A549 (cell line): ENCODE measurements at places on chromosomes 7 and 10. TPM values are rescaled to one million over a fixed set of nuclear protein-coding genes. Genes with fewer than 3 reads are reported as not detected.

DNA sequence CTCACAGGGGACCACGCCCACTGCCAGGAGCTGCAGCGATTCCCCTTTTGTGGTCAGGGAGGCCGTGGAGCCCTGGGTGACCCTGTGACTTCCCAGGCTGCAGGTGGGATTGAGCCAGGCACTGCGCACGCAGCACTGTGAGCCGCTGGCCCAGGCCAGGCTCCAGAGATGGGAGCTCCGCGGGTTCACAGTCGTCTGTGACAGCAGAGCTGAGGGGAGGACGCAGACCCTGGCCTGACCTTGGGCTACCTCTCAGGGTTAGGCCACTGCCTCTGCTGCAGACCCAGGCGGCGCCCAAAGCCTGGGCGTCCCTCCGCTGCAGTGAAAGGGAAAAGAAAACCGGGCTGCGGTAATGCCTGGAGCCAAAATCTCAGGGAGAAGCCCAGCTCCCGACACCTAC is 107.5 kb upstream of the GPR26 start:
- no peak for DNase-seq

- DNase-seq = no peak
These were observed 113.4 kb upstream of the AHR start for GRCh38 chr7:17184805-17185689.

DNA sequence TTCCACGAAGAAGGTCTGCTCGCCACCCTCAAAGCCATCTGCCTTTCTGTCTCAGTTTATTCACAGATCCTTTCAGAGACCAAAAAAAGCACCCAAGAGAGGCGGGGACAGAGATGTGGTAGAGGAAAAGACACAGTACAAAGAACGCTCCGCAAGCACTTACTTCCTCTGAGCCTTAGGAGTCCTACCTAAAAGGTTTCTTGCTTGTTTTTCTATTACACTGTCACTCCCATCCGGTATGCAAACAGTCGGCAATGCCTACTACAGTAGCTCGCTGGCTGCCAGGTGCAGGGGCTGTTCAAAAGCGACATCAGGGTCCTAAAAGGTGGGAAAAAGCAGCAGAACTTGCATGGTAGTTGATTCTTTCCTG is 816 bp downstream of the TECPR1 start:
- no peak for DNase-seq

The UNC5B gene
- 0.14 to 0.26 TPM (median 0.16 TPM) in 3 replicates for polyA plus RNA-seq

The ZNF32 gene
- 18.5 to 25.3 TPM (median 21.4 TPM) in 3 replicates for polyA plus RNA-seq

GRCh38 chr7:19508821-19509220 is 200.0 kb downstream of the POLR1F start:
- no peak for DNase-seq

The CUL1 gene
- 55.1 to 57.9 TPM (median 56.8 TPM) in 3 replicates for polyA plus RNA-seq

GRCh38 chr7:98034081-98035035 is 44.4 kb upstream of the OCM2 start:
- DNase-seq = no peak

The GIMAP1 gene
- polyA plus RNA-seq = not detected in 3 replicates

- no peak for DNase-seq
These were observed 72.1 kb upstream of the CDK1 start for GRCh38 chr10:60706146-60706545.

The KCNIP2 gene
- polyA plus RNA-seq = 1.1 to 1.7 TPM (median 1.3 TPM) in 3 replicates

DNA sequence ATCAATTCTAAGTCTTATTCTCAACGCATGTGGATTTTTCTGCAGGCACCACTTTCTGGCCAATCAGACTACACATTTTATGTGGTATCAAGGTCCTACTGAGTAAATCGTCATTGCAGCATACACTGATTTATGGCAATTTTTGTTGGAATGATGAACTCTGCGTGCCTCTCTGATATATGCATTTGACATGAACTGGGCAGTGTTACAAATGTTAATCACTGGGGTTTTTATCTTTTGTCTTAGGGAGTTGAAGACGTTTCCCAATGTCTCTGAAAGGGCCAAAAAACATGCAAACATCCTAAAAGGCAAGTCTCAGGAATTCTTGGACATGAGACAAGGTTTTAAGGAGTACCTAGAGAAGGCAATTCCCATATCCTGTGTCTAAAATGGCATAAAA is 809.5 kb upstream of the CELF2 start:
- no peak for DNase-seq

DNA sequence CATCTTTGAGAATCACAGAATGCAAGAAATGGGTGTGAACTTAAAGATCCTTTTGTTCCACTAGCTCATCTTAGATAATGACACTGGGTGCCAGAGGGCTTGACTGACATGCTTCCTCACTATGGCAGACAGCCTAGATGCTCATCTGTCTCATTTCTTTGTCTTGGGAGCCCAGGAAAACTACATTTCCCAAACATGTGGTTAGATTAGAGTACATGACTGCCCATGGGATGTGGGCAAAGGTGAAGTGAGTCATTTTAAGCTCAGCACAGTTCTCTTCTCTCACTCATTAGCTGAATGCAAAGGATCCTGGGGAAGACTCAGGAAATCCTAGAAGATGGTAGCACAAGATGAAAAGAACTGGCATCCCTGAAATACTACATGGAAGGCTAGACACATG is 32.5 kb upstream of the TBX20 start:
- no peak for DNase-seq

DNA sequence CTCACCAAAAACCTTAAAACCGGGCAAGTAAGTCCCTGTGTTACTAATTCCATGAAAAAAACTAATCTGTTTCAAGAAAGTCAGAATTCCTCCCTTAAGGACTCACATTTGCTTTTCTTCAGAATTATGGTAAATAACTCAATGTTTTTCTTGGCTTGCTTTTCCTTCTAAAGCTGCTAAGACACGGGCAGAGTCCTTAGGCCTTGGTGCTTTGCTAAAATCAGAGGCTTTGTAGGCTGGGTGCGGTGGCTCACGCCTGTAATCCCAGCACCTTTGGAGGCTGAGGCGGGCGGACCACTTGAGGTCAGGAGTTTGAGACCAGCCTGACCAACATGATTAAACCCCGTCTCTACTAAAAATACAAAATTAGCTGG is 32.0 kb downstream of the GNA12 start:
- DNase-seq = no peak

The BTBD16 gene
- polyA plus RNA-seq = 0.32 to 0.69 TPM (median 0.35 TPM) in 3 replicates

- no peak for DNase-seq
These were observed 200.2 kb upstream of the PHYHIPL start for GRCh38 chr10:58976254-58976653.
